Activated CD8-positive, alpha-beta memory T cell treated with anti-CD3 and anti-CD28 coated beads for 1 hour (primary cell): ENCODE measurements at places on chromosomes 6 and 20.

DNA sequence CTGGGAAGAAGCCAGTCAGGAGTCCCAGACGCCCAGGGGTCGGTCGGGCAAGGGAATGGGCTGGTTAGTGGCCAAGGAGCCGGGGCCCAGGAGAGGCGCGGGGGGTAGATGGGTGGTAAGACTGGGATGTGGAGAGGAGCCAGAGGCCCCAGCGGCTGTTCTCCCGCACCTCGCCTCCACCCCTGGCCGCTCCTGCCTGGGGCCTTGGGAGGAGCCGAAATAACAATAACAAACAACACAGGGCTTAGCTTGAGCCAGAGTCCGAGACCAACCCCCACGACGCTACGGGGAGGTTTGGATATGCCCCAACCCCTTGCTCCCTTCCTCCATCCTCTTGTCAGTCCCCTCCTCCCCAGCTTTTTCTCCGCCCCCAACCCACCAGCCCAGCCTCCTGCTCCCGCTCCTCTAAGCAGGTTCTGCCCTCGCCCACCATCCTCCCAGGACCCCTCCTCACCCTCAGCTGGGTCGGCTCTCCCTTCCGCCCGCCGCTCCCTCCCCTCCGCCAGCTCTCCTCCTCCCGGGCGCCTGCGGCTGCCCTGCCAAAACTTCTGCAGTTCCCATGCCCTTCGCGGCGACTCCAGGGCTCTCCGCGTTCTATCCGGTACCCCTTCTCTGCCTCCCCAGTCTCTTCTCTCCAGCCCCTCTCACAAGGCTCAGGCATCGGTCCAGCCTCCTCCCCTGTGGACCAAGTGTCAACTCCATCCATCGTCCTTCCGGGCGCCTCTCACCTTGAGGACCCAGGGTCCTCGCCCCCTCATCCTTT, 1.1 kb downstream of the RNF39 start:
- no peak for DNase-seq

- DNase-seq: no peak
Observed at GRCh38 chr6:22141241-22141745, 155.5 kb downstream of the PRL start.

DNA sequence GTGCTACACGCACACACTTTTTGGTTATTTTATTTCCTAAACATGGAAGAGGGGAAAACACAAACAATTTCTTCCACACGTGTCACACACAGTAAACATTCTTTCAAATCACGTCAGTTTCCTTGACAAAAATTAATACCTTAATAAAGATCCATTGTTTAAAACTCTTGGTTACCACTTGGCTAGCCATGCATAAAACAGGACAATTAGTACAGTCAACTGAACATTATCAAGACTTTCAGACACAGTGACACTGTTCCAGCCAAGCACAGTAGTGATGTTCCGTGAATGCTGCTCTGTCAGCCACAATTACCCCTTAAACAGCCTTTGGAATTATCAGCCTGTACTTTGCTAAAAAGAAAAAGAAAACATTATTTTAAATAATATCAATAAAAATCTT, 50.8 kb downstream of the GMDS start:
- no peak for DNase-seq

- DNase-seq: no peak
Observed at GRCh38 chr20:20255099-20255498, 112.8 kb upstream of the INSM1 start.

GRCh38 chr20:46078954-46079353, 10.8 kb downstream of the NCOA5 start:
- no peak for DNase-seq

GRCh38 chr6:54286141-54286540, 22.1 kb upstream of the TINAG start:
- no peak for DNase-seq

DNA sequence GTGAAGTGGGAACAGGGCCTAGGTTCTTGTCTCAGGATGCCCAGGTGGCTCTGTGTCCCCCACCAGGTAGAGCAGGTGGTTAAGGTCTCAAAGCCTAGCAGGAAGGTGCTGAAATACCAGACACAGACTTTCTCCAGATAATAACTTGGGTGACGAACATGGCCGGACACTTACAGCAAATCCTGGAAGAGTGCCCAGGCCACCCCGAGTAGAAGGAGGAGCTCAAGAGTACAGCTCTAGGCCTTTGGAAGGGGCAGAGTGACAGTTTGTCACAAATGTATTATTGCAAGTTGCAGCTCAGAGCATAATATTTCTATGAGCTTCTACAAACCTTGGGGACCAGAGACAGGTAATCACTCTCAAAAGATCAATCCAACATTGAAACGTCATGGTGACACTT, 251.6 kb upstream of the SOX4 start:
- no peak for DNase-seq

DNA sequence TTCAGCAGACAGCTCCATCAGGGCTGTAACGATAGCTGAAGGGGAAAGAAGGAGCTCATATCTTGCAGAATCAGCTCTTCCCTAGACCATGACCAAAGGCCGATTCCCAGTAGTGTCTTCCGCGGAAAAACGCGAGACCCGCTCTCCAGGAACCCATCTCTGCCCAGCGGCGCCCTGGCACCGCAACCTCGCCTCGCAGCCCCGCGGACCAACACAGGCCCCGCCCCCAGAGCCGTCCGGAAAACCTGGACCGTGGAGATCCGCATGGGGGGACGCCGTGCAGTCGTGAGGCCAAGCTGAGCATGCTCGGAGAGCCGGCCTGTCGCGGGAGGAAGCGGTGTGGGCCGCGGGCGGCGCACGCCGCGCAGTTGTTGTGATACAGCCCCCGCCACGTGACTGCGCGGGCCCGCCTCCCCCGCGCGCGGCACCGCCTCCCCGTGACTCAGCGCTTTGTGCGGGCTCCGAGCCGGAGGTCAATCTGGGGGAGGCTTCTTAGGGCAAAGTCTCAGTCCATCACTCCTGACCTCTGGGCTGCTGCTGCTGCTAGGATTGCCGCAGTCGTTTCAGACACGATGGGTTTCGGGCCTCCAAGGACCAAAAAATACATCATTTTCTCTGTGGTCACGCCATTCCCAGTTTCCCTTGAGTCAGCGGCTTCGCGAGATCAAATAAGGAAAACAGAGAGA, 3.1 kb upstream of the GCLC start:
- peak; percentile 90 for DNase-seq
